ENCODE measurements at places on chromosomes 7 and 10.

GRCh38 chr7:71457846-71458590 is 326.1 kb downstream of the GALNT17 start:
- DNase-seq = no peak

DNA sequence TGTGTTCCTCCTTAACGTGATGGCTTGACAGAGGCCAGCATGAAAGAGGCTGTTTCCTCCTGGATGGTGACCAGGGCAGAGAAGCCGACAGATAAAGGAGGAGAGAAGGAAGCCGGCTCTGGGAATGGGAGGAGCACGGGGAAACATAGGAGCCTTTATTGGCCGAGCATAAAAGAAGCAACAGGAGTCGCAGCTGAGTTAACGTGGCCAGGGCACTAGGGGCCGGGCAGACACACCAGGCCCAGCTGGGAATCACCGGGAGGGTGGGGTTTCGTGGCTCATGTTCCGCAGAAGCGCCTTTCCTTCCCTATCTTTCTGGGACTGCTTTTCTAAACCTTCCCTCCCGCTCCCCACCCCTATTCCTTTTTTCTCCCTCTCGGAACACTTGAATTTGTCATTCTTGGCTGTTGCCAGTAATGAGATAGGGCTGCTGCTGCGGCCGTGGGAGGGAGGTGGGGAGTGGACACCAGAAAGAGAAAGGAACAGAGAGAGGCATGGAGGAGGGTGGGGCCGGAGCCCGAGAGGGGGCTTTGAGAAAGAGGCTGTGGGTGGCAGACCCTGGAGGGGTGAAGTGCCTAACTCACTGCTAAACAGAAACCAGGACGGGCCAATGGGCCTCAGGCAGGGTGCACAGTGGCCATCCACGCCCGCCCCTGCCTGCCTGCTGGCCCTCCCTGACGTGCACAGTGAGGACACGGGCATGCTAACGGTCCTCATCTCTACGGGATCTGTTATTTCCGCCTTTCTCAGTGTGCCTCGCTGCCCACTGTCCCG is 65.2 kb downstream of the COL13A1 start:
- no peak for DNase-seq

- DNase-seq = no peak
These were observed 339.8 kb downstream of the ABCA13 start for GRCh38 chr7:48511080-48511479.

DNA sequence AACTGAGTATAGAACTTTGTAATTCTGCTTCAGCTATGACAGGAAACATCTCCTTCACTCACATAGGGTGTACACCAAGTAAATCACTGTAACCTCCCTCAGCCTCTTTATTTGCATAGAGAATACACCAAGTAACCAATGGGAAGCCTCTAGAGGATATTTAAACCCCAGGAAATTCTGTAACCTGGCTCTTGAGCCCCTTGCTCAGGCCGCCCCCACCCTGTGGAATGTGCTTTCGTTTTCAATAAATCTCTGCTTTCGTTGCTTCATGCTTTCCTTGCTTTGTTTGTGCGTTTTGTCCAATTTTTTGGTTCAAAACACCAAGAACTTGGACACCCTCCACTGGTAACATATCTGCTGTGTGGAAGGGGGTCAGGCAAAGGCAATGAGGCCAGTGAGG is 60.2 kb downstream of the CLRN3 start:
- DNase-seq = no peak

GRCh38 chr10:6530211-6530840 is 49.8 kb downstream of the PRKCQ start:
- DNase-seq = no peak

DNA sequence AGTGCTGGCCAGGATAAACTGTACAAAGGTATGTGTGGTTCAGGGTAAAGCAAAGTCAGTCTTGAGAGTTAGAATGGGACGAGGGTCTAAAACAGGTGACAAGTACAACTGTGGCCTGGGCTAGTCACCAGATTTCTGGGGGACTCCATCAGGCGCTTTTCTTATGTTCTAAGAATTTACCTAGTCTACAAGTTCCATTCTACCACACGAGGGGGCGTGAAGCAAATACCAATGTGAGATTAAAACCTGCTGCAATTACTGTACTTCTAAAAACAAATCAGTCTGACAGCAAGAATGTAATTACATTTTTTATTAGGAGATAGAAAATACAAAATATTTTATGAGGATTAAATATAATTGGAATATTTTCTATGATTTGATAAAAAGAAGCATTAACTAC is 146.5 kb downstream of the ALOX5 start:
- DNase-seq = no peak

GRCh38 chr10:29970576-29970975 is 88.8 kb downstream of the JCAD start:
- DNase-seq = no peak

DNA sequence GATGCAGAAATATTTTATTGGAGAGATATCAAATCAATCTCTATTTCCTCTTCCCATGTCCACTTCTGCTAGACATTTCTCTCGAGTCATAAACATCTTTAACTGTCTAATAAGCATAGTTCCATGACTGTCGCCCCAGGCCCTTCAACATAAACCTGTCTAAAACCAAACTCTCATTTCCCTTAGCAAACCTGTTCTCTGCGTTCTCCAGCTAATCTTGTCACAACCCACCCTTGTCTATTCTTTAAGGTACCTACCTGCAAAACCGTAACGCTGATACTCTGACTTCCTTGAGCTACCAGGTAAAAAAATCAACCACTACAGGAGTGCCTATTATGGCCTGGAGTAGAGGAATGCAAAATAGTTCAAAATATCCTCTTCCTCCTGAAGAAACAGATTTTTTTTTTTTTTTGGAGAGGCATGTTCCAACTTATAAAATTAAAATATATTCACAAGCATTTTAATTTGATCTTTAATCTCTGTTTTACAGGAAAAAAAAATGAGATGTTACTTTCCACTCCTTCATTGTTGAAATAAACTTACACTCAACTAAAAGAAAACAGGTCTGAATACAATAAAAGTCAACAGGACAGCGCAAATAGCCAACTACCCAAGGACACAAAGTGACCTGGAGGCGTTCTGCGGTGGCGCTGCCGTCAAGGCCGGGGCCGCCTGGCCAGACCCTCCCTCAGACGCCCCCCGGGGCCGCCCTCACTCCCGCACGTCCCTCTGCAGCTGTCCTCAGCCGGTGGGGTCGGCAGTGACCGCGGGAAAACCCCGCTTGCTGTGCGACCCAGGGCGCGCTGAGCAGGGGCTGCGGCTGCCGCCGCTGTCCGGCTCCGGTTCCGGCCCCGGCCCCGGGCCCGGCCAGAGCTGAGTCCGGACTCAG is 765 bp downstream of the SLC25A40 start:
- DNase-seq = peak; percentile 21

DNA sequence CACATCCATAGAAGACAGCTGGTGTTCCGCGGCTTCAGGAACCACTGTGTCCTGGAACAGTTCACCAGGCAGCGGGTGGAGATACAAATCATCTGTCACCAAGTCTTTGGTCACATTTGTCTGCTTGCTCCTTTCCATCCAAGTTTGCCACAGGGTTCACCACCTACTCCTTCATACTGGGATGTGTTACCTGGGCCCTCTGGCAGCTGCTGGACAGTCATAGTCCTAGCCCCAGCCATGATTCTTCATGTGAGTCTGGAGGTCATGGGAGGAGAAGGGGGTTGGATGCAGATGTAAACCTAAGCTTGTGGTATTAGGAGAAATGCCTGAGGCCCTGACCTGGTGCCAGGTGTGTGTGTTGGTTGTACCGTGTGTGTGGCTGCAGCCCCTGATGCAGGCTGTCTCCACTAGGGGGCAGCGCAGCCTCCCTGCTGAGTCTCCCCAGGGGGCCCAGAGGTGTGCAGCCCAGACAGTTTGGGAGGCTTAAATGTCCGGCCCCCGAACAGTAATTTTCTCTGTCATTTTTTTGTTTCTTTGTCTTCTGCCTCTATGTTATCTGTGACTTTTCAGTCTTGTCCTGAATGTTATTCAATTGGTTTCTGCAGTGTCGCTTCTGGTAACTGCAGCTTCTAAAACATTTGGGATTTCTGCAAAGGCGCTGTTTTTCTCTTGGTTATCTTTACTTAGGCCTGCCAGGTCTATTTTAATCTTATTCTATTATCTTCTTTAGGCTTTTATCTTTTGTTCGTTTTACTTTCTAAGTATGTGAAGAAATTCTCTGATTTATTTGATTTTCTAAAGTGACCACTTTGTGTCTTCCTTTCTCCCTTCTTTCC is 14.8 kb downstream of the NPS start:
- DNase-seq = peak; percentile 27

GRCh38 chr10:131856441-131857094 is 44.2 kb upstream of the PPP2R2D start:
- DNase-seq = no peak

DNA sequence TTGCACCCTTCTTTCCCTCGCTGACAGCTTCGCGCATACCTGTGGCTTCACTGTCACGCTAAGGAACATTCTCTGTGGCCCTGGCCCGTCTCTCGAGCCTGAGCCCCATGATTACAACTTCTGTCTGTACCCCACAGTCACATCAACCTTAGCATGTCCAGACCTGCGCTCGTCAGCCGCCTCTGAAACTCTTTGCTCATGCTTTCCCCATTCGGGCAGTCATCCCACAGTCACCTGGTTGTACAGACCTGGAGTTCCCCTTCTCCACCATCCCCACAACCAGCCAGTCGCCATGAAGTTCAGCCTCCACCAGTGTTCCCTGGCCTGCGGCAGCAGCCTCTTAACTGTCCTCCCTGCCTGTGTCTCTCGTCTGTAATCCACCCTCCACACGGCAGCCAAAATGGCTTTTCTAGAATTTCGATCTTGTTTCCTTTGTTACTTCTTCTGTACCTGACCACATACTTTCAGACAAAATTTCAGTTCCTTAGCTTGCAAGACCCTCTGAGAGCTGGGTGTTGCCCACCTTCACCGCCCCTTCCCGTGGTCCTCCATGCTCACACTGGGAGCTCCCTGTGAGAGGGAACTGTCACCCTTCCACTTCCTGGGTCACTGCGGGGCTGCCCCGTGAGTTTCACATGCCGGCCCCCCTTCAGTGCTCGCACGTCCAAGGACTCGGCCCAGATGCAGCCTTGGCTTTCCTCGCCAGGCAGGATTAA is 229.2 kb downstream of the CELF2 start:
- no peak for DNase-seq

DNA sequence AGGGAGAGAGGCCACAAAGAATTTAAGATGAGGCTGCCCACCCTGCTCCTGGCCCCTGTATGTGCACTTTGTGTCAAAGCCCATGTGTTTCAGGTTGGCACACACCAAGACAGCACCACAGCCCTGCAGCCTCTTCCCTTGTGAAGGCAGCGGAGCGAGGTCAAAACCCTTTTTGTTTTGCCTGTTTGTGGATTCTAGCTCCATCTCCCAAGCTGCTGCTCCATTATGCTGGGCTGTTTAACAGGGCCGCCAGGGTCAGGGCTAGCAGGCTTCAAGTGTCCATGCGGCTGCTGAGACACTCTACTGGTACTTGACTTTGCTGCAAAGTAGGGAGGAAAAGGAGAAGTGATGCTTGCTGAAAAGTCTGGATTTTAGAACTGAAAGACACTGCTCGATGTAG is 142.3 kb upstream of the EFCAB10 start:
- DNase-seq = no peak

GRCh38 chr10:80415734-80416478 is 7.6 kb downstream of the PRXL2A start:
- DNase-seq = no peak

- no peak for DNase-seq
These were observed 127.2 kb downstream of the TEX36 start for GRCh38 chr10:125555743-125556142.

DNA sequence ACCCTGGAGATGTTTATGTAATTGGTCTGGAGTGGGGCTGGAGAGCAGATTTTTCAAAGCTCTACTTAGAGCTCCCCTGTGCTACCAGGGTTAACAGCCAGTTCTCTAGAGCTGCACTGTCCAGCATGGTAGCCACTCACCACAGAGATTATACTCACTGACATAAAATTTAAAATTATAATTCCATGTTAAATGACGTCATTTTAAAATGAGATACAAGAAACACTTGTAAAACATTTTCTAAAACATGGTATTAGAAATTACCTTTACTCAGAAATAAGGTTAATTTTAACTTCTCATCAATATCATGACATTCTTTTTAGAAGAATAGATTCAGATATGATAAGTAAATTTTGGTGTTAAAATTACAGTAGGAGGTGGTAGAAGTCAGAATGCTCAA is 306.2 kb upstream of the LRRN3 start:
- no peak for DNase-seq

DNA sequence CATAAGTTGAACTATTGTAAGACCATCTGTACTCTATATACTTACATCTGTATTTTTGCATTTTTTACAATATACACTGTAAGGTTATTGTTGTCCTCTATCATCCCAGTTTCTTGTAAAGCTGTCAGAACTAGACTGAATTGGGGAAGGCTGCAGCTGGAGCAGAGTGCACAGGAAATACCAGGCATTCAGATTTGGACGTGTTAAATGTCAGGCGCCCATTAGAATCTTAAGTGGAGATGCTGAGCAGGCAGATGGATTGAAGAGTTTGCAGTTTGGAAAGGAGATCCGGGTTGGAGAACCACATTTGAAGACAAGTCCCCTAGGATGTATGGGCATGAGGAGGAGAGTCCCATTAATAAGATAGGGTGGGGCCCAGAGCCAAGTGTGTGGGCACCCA is 40.4 kb downstream of the MTURN start:
- no peak for DNase-seq

- DNase-seq = no peak
These were observed 322.0 kb upstream of the ZNF32 start for GRCh38 chr10:43970717-43971116.

DNA sequence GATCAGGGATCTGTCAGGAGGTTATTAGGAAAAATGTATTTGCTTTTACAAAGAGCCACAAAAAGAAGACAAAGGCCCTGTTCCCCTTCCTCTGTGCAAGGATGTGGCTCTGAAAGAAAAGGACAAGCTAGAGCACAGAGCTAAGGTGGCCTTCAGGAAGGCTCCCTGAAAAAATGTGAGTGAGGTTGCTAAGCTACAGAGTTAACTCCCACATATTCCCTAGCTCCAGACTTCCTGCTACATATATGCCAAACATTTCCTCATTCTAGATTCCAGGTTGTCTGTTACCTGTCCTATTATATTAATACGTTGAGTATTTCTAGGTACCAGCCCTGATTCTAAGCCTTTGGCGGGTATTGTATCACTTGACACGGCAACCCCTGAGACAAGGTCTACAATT is 369.0 kb downstream of the PARD3 start:
- peak; percentile 5 for DNase-seq

- peak; percentile 76 for DNase-seq
These were observed 26.1 kb upstream of the RSU1 start for GRCh38 chr10:16843252-16843870.

- no peak for DNase-seq
These were observed 3.1 kb upstream of the UPP1 start for GRCh38 chr7:48085942-48086341.

DNA sequence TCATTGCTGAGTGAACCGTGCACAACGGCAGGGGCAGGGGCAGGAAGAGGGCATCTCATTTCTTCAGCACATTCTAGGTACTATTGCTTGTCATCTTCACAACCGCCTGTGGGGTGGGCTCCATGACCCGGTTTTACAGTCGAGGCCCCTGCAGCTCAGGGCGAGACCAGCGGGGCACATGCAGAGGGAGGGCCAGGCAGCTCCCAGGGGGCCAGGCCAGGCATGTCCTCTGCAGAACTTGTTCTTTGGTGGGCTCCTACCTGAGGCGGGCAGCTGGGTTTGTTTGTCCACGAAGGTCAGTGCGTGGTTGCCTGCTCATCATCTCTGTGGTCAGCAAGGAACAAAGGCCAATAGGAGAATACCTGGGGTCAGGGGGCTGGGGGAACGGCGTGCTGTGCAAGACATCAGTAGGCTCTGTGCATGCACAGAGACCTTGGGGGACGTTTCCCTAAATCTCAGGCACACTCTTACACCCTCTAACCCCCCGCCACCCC is 75.1 kb upstream of the LEP start:
- DNase-seq = no peak
